ENCODE measurements at places on chromosomes 16 and 17. TPM values are rescaled to one million over a fixed set of nuclear protein-coding genes. Genes with fewer than 3 reads are reported as not detected.

GRCh38 chr17:63587770-63588169 lies 12.9 kb upstream of the TACO1 start:
- H3K27ac ChIP-seq: no peak overlapping the region
- no peaks in the 10 kb centered on the region for H3K4me1 ChIP-seq
- no peak overlapping the region for H3K4me3 ChIP-seq

- no peak overlapping the region for H3K27ac ChIP-seq
- H3K4me3 ChIP-seq: no peak overlapping the region
- DNase-seq: no peak
- H3K27me3 ChIP-seq: no peaks in the 10 kb centered on the region
- H3K4me1 ChIP-seq: peaks cover 60% of the 10 kb centered on the region
Observed at GRCh38 chr16:89314357-89314756, 96.9 kb downstream of the ZNF778 start.

DNA sequence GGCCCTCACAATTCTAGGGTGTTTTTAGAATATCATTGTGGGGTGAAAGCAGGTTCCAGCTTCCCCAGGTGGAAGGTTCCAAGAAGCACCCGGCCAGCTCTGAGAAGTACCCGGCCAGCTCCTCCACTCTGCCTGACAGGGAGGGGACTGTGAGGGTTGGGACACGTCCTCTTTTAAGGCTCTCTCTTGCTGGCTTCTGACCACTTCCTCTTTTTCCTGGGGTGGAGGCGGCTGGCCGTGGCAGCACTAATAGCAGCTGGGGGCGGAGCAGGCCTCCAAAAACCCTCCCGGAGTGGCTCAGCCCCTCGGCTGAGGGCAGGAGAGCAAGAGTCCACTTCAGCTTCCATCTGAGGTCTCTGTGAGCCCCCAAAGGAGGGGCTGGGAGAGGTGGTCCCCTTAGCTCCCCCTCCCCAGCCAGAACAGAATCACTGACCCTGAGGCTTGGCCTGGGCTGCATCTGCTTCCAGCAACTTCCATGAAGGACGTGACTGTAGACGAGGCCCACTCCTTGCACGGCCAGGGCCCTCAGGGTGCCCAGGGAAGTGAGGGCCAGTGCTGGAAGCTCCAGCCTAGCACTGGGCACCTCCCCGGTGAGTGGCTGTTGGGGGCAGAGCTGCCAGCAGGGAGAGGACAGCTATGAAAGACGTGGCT lies 26.7 kb upstream of the PLCG2 start:
- no peak overlapping the region for H3K27ac ChIP-seq
- H3K27me3 ChIP-seq: no peaks in the 10 kb centered on the region
- no peak overlapping the region for H3K4me3 ChIP-seq
- H3K4me1 ChIP-seq: no peaks in the 10 kb centered on the region
- DNase-seq: no peak
- H3K36me3 ChIP-seq: no peaks in the 10 kb centered on the region

DNA sequence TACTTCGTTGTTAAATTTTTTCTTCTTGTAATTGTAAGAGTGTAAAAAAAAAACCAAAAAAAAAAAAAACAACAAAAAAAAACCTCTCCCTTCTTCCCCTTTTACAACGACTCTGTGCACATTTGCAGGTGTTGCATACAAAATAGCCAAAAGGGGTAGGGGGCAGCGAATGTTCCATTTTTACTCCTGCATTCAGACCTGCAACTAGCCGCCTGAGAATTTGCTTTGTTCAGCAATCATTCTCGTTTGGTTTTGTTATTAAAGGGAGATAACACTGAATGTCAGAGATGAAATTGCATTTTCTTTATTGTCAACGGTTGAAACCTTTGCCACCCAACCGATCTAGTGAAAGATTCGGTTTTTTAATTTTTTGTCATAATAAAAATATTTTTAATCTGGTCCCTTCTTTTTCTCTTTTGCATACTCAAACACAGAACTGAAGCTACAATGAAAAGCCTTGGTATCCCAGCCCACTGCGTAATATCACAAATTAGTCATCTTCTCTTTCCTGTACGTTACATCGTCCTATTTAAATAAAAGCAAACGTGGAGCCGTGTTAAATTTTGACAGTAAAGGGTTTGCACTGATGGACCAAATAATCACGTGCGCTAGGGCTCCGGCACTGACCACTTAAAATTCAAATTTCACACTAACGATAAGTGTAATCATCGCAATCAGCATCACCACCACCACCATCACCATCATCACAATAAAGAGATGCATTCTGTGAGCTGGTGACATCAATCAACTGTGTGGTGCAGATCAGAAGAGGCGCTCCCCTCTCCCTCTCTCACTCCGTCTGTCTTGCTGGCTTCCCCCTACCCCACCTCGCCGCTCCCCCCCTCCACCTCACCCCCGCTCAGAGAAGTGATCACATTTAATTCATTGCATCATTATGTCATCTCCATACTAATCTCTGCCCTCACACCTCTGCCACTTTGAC lies 406.2 kb upstream of the PSMD7 start:
- H3K27me3 ChIP-seq: peaks cover 58% of the 10 kb centered on the region
- no peak overlapping the region for H3K27ac ChIP-seq
- H3K36me3 ChIP-seq: no peaks in the 10 kb centered on the region
- no peak for DNase-seq

Gene NXN
- 60.1 TPM for total RNA-seq

Gene HLF
- not detected for total RNA-seq

GRCh38 chr16:68760671-68761275 lies 23.7 kb downstream of the CDH1 start:
- H3K4me3 ChIP-seq: no peak overlapping the region
- no peaks in the 10 kb centered on the region for H3K27me3 ChIP-seq
- peak; percentile 73 for DNase-seq

Gene FAAP100
- total RNA-seq: 43.8 TPM

- no peak overlapping the region for H3K27ac ChIP-seq
- 0 out of 2 replicates have a peak, but pooled peaks cover 14% of the 10 kb centered on the region for H3K36me3 ChIP-seq
- H3K4me3 ChIP-seq: no peak overlapping the region
- 0 out of 2 replicates have a peak, but pooled peaks cover 4% of the 10 kb centered on the region for H3K4me1 ChIP-seq
- DNase-seq: no peak
- H3K27me3 ChIP-seq: no peaks in the 10 kb centered on the region
Observed at GRCh38 chr17:50467114-50467854, 1.4 kb downstream of the CHAD start.

DNA sequence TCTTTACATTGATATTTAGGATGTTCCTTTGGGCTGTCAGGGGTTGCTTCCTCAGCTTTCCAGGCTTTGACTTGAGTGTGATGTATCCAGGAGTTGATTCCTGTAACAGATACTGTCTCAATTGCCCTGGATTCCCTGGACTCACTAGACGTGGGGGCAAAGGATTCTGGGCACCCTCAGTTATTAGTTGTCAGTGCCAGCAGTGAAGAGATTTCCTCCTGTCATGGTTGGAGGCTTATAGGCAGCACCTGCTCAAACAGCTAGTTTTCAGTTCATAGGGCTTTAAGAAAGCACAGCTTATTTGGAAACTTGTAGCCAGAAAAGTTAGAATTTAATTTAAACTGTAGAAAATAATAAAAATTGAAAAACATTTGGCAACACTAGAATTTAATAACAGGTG lies 9.5 kb upstream of the B4GALNT2 start:
- no peaks in the 10 kb centered on the region for H3K36me3 ChIP-seq
- DNase-seq: no peak
- no peak overlapping the region for H3K27ac ChIP-seq
- peaks cover 5% of the 10 kb centered on the region for H3K4me1 ChIP-seq

- no peaks in the 10 kb centered on the region for H3K36me3 ChIP-seq
- no peak overlapping the region for H3K27ac ChIP-seq
- no peaks in the 10 kb centered on the region for H3K4me1 ChIP-seq
- no peak overlapping the region for H3K4me3 ChIP-seq
Observed at GRCh38 chr17:30716461-30717290, 107.8 kb downstream of the CRLF3 start.
